NCI-H1092 treated with DMSO at 0.1 percent for 48 hours (cell line): ENCODE measurements at places on chromosomes 11 and 22.

DNA sequence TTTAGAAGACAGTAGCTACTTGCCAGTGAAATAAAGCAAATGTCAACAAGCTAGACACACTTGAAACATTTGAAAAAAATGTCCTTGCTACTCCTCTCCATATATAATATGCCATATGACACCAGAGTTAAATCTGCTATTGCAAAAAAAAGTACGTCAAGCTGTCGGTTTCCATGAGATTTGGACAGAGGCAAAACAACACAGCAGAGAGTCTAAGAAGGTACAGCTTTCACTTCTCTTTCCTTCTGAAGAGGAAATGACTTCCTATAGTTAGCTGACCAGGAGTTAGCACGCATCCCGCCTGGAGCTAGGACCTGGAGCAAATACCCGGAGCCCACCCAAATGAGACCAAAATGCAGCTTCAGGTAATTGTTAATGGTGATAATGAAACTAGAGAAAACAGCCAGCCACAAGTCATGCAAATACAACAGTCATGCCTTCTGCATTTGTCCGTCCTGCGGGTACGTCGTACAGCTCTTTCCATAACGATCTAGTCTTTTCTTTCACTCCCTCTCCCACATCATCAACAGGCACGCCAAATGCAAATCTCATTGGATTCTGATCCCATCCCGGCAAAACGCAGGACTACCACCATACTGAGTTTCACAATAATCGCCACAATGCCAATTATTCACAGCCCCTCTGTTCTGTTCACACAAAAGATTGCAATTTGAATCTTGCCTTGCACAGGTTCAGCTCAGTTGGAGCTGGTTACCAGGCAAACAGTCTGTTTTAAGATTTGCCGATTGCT, 395.0 kb upstream of the CCDC90B start:
- DNase-seq: no peak

- DNase-seq: no peak
These were observed 1.9 kb downstream of the CHADL start for GRCh38 chr22:41238570-41239442.

DNA sequence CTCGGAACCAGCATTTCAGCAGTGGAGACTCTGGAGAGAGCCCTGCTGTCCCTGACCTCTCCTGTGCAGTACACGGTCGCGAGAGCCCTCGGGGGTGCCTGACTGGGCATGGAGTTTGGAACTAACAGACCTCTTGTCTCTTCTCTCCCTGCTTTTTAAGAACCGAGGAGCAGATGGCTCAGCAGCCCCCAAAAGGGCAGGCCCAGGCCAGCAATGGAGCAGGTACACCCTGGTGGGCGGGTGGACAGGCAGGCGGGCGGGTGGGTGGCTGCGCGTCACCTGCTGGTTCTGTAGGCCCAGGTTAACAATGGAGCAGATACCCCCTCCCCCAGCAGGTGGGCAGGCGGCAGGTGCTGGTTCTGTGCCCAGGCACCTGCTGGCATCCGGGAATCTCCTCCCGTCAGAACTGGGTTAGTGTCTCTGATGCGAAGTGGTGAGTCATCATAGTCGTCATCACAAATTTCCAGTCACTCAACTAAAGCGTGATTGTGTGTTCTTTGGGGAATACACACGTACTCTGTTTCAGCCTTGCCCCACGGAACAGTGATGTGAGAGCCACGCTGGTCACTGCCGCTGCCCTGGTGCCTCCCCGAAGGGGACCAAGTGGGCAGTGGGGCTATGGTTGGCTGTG, 41.1 kb downstream of the GRAMD4 start:
- peak; percentile 11 for DNase-seq

- DNase-seq: peak; percentile 39
These were observed 8.8 kb upstream of the DNAL4 start for GRCh38 chr22:38802671-38803121.

- DNase-seq: no peak
These were observed 25.4 kb downstream of the LARGE2 start for GRCh38 chr11:45947885-45948284.

DNA sequence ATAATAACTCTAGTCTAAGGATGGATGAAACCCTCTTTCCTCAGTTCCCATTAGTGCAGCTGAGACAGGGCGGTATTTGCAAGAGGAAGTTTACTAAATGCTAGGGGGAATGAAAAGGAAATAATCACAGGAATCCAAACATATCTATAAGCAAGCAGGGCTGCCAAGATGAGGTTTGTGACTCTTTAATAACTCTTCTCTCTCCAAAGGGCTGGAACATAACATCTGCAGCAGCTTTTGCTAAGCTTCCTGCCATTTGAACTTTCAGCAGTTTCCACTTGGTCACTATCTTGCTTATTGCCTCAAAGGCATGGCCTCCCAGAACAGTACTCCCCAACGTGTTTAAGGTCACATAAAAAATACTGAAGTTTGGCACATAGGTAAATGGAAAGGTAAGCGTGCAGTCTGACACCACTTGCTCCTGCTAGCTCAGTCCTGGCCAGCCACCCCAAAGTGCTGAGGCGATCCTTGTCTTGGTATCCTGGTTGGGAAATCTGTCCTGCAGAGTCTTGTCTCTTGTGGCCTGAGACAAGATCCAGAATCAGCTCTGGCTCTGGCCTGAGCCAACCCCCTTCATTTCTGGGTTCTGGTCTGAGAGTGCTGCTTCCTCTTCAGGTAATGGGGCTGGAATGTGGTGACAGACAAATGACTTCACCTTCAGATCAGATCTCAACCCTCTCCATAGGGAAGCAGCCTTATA, 81.8 kb downstream of the KCNC1 start:
- no peak for DNase-seq

DNA sequence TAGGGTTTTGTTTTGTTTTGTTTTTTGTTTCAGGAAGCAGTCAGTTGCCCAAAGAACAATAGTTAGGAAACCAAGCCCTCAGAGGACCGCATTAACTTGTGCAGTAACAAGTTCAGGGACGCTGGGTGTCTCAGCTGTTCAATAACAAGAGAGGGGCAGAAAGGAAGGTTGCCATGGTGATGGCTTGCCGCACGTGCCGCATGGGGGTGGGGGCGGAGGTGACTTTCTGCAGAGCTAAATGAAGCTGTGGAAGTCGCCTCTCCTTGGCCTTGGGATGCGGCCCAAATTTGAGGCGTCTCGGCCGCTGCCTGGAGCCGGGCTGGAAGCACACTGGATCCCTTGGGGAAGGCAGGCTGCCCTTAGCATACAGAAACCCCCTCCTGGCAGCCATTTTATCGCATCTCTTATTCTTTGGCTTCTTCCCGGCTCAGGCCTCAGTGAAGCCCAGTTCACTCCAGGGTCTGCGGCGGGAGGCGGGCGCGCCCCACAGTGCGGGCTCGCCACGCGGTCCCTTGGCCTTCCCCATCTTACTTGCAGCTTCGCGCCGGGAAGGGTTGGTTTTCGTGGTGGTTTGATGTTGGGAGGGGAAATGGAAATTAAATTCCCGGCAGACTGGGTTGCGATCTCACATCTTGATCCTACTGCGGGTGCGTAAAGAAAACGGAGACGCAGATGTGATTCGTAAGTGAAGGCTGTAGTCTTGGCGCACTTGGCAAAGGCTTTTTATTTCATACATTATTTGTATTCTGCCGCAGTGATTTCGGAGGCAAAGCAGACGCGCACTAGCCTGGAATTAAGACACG, 94.3 kb downstream of the SLC17A6 start:
- peak; percentile 78 for DNase-seq

DNA sequence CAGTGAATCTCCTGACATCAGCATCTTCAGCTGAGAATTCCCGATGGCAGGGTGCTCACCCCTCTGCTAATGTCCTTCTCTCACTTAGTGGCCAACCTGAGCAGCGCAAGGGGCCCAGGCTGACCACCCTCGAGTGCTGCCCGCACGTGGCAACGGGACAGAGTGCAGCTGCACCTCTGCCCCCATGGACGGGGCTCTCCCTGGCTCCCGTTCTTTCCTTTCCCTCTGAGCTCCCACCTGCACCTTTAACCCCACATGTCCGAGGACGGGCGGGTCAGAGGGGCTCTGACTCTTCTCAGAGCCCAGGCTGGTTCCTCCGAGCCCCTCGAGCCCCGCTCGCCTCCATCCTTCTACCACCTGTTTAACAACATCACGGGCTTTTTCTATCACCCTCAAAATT, 19.8 kb downstream of the MOB2 start:
- DNase-seq: no peak

- no peak for DNase-seq
These were observed 47.6 kb downstream of the MOB2 start for GRCh38 chr11:1438967-1439330.

DNA sequence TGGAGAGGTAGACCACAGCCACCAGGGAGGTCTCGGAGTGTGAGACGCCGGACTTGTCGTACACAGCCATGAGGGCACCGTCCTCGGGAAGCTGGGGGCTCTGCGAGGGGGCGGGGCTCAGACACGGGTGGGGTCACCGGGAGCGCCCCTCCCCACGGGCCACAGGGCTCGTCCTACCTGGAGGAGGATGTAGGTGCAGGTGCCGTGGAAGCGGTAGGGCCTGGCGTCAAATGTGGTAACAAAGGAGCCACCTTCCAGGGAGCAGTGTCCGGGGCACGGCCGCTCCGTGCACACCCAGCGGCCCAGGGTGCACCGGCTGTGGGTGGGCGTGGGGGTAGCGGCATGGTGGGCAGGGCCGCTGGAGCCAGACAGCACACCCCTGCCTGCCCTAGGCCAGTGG, 7.5 kb downstream of the MUC6 start:
- DNase-seq: no peak

GRCh38 chr11:11660363-11660740, 38.5 kb upstream of the GALNT18 start:
- DNase-seq: no peak

GRCh38 chr11:85423794-85424193, 203.3 kb downstream of the DLG2 start:
- no peak for DNase-seq

- no peak for DNase-seq
These were observed 35.2 kb upstream of the CSNK1E start for GRCh38 chr22:38352436-38352835.

GRCh38 chr11:1120532-1121330, 37.0 kb upstream of the MUC5AC start:
- no peak for DNase-seq

- no peak for DNase-seq
These were observed 681.6 kb downstream of the TBC1D22A start for GRCh38 chr22:47443836-47444745.

DNA sequence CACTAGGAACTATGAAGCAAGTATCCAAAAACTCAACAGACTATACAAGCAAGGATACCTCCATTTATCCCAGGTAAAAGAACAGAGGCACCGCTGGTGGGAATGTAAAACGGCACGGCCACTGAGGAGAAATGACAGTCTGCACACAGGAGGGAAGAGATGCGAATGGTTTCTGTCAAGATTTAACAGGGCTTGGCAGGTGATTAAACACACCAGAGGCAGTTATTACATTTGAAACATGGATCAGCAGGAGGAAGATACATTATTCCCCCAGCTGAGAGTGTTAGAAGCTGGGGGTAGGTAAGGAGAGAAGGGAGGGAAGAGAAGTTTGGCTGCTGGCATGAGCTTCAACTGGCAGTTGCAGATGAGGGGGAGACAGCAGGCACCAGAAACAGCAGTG, 30.2 kb downstream of the ATP6V1E1 start:
- no peak for DNase-seq

GRCh38 chr11:133835593-133836548, 9.4 kb downstream of the SPATA19 start:
- no peak for DNase-seq

DNA sequence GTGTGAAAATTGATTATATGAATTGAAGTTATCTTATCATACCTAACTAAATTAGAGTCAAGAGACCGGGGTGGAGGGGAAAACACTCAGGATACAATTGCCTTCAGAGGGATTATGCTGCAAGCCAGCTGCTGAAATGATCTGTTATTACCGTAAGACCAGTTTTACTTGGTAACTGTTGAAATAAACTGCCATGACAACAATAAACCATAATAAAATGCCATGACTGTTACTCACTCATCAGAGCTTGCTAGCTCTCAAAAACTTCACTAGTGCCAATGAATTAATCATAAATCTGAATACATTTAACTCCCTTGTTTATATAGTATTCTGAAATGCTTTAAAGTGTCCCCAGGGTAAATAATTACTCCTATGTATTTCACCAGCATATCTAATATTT, 68.2 kb downstream of the CASP12 start:
- no peak for DNase-seq

DNA sequence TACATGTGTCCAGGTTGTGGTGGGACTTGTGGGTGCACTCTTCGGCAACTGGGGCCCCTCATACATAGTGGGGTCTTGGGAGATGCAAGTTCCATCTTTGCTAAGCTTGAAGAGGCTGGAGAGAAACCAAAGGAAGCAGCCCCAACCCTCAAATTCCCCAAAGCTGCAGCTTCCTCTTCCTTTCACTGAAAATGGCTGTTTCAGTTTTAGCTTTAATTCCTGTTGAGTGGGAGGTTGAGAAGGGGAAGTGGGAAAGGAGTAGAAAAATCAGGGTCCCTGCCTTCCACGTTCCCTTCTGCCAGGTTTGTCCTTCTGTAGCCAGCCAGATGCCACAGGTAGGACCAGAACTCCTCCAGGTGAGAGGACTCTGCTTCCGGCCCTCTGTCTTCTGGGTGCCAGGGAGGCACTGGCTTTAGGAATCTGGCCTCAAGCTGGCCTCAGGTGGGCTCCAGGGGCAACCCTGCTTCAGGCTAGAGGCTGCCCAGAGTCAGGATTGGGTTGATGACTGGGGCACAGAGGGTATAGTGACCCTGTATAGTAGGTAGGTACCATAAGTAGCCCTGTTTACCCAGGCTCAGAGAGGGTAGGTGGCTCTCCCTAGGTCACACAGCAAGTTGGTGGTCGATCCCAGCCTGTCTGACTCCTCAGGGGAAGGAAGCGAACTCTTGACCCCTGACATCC, 16.2 kb downstream of the P2RY6 start:
- DNase-seq: no peak

DNA sequence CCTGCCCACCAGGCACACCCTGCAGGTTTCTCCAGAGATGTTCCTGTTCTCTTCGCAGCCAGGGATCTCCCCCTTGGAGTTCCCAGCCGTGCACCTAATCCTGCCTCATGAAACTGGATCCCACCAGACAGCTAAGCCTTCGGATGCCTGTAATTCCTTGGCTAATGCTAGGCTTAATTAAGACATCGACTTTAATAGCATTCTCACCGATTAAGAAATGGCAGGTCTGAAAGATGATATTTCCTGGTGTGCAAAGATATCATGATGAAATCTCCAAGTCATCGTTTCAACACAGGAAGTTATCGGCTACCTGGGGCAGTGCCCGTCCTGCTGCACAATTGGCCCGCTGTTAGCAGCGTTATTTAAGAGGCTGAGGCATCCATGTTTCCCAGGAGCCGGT, 41.5 kb upstream of the CCND1 start:
- DNase-seq: no peak

DNA sequence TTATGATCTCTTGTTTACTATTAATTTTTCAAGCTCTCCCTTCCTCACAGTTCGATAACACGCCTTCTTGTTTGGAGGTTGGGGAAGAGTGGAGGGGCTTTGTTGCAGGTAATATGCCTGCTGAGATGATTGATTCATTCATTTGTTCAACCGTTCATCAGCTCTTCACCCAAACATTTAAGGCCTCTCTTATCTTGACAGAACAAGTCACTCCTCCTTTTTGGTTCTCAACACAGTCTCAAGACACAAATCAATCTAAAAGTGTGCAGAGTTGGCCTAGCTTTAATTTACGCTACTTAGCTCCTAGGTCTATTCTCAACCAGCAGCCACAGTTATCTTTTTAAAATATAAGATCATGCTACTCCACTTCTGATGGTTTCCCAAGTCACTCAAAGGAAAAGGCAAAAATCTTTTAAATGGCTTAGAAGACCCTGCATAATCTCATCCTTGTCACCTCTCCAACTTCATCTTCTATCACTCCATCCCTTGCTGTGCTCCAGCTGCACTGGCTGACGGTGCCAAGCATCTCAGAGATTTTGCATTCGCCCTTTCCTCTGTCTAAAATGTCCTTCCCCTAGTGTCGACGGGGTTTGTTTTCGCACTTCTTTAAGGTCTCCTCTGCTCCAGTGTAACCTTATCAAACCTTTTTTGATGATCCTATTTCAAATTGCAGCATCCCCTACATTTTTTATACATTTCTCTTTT, 60.3 kb downstream of the AMBRA1 start:
- DNase-seq: no peak
